ENCODE measurements at places on chromosomes 5 and 9.

- no peak for DNase-seq
These were observed 100.3 kb downstream of the PAX5 start for GRCh38 chr9:36933676-36934215.

GRCh38 chr5:154194345-154195329 lies 4.1 kb downstream of the GALNT10 start:
- no peak for DNase-seq

GRCh38 chr5:180795771-180796313 lies 6.8 kb downstream of the MGAT1 start:
- no peak for DNase-seq

DNA sequence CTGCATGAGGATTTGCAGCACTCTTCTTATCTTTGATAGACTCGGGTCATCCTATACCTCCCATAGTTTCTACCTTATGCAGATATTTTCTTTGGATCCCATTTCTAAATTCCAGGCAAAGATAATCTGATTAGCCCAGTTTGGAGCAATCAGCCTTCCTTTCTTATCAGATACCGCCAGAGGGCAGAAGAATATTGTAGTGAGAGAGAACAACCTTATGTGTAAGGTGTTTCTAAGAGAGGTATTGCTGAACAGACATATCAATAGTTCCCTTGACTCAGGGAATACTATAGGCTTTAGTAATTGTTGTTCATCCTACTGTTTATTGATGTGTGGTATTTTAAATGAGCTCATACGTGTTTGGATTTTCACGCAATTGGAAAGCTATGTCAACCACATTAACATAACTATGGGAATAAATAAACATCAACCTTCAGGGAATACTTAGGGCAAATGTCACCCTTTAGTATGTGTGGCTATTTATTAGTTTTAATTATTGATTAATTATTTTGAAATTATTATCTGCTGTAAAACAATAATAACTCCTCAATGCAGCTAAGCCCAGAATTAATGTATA lies 1435.2 kb upstream of the CDH9 start:
- DNase-seq, result no peak

GRCh38 chr9:35395076-35395705 lies 94.7 kb upstream of the RUSC2 start:
- no peak for DNase-seq

DNA sequence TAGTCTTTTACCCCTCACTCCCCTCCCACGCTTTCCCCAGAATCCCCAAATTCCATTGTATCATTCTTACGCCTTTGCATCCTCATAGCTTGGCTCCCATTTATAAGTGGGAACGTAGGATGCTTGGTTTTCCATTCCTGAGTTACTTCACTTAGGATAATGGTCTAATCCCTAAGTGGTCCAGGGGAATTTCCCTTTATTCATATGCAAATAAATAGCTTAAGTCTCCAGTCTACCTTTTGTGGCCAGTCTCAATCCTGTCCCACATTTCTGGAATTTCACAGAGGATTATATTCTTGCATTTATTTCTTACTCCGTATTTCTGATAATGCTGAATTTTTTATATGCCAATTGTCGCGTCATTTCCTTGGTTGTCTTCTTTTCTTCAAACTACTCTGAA lies 245.6 kb upstream of the DAB2 start:
- no peak for DNase-seq

GRCh38 chr5:175850119-175850845 lies 21.1 kb upstream of the CPLX2 start:
- DNase-seq, result no peak

GRCh38 chr5:145937432-145938250 lies 1.3 kb downstream of the SH3RF2 start:
- DNase-seq, result no peak

- DNase-seq, result peak; percentile 38
These were observed at the start of gene PTGS1 for GRCh38 chr9:122370869-122371755. Gene PTGS1, plus strand, starts transcription at chr9:122371024. Its CDS starts 61 bp downstream, at chr9:122371085.

All from CD4-positive, alpha-beta T cell treated with Interleukin-1 beta for 1 hour (primary cell).